Fibroblast of villous mesenchyme (primary cell): ENCODE measurements at places on chromosomes 12 and 14. TPM values are rescaled to one million over a fixed set of nuclear protein-coding genes. Genes with fewer than 3 reads are reported as not detected.

The KRT6B gene
- total RNA-seq = not detected in 2 replicates

The SLC6A12 gene
- not detected in 2 replicates for total RNA-seq

The POTEG gene
- not detected in 2 replicates for total RNA-seq

The GPHN gene
- total RNA-seq = 5.8 and 9.1 TPM in 2 replicates

The PTPRR gene
- 0.64 TPM in 1 of 2 replicates, not detected in the other for total RNA-seq

The EML5 gene
- total RNA-seq = 0.32 and 0.86 TPM in 2 replicates

The NFE2 gene
- under 0.01 and 0.43 TPM in 2 replicates for total RNA-seq

The EIF5 gene
- 122 and 124 TPM in 2 replicates for total RNA-seq

The CBLN3 gene
- 1.7 and 2.3 TPM in 2 replicates for total RNA-seq

DNA sequence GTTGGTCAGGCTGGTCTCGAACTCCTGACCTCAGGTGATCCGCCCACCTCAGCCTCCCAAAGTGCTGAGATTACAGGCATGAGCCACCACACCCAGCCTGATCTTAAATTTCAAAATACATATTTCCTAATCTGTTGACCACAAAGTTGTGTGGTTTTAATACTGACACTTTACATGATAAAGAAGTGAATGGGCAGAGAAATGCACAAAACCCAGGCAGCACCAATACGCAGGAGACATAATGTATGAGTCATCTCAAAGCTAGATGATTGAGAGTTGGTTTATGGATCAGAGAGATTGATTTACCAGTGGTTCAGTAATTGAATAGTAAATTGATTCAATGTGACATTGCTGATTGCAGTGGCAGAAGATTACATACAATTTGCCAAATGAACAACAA is 19.2 kb upstream of the PPP2R5E start:
- peak; percentile 16 for DNase-seq

GRCh38 chr12:15274561-15274967 is 47.7 kb upstream of the PTPRO start:
- peak; percentile 62 for DNase-seq

GRCh38 chr14:76126076-76126475 is 25.6 kb upstream of the GPATCH2L start:
- DNase-seq = no peak

DNA sequence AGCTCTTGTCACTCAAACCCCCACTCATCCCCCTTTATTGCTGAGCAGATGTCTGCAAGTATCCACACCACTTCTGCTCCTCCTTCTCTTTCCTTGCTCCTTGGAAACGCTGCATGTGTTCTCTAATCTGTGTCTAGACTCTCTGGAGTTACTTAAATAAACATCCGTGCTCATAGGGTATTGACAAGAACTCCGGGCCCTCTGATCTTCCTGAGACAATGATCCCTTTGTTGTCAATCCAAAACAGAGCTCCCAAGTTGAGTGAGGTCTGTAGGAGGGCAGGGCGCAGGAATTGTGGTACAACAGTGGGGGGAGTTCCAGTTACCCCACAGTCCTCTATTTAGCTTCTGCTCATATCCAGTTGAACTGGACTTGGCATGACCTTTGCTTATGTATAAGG is 489.0 kb downstream of the SNAPC1 start:
- no peak for DNase-seq

DNA sequence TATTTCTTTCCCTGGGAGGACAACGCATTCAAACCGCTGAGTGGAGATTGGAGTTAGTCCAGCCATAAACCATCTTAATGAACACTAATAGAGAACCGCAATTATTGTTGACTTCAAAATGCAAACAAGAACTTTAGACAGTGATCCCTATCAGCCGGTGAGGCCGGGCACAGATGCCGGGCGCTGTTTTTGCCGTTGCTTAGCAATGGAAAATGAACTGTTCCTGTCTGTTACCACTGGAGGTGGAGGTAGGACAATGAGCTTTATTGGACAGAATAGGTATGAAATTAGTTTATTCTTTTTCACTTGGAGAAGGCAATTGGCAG is 216.8 kb downstream of the TTC8 start:
- no peak for DNase-seq

DNA sequence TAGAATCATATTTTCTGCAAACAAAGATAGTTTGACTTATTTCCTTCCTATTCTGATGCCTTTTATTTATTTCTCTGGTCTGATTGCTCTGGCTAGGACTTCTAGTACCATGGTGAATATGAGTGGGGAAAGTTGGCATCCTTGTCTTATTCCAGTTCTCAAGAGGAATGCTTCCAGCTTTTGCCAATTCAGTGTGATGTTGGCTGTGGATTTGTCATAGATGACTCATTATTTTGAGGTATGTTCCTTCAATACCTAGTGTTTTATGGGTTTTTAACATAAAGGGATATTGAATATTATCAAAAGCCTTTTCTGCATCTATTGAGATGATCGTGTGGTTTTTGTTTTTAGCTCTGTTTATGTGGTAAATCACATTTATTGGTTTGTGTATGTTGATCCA is 139.4 kb upstream of the CNTN1 start:
- no peak for DNase-seq

GRCh38 chr12:56122637-56123036 is 4.6 kb downstream of the ZC3H10 start:
- no peak for DNase-seq

GRCh38 chr12:19205120-19205519 is 75.6 kb downstream of the PLEKHA5 start:
- no peak for DNase-seq

GRCh38 chr12:119949594-119949993 is 39.4 kb upstream of the BICDL1 start:
- DNase-seq = no peak

DNA sequence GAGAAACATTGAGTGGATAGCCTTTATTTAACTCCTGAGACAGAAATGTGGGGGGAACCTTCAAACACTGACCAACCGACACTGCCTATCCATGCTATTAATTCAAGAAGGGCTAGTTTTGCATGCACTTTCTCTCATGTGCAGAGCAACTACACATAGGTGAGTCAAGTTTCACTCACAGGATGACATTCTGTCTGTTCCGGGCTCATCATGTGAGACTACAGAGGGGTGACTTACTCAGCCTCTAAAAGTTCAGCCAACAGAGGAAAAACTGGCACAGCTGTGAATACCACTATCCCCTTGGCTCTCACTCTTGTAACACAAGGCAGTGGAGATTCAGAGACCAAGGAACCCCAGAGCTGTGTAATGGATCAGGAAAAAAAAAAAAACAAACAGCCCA is 13.3 kb downstream of the BEST3 start:
- no peak for DNase-seq

- DNase-seq = no peak
Measured at GRCh38 chr12:61863811-61864210, 396.4 kb upstream of the USP15 start.

DNA sequence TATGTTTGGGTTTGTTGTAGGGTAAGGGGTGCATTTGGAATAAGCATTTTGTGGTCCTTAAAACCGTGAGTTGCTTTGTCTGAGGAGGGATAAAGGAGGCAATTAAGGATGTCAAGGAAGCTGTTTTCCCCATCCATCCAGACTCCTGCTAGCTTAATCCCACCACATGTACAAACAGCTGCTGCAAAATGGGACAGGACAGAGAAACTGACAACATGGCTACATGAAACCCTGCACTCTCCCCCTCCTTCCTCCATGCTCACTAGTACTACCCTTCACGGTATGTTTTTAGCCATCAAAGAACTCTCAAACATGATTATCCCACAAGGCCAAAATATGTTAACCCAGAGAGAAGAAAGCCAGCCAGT is 20.6 kb downstream of the ST8SIA1 start:
- no peak for DNase-seq

GRCh38 chr12:64682572-64683277 is 72.4 kb downstream of the RASSF3 start:
- DNase-seq = peak; percentile 100

DNA sequence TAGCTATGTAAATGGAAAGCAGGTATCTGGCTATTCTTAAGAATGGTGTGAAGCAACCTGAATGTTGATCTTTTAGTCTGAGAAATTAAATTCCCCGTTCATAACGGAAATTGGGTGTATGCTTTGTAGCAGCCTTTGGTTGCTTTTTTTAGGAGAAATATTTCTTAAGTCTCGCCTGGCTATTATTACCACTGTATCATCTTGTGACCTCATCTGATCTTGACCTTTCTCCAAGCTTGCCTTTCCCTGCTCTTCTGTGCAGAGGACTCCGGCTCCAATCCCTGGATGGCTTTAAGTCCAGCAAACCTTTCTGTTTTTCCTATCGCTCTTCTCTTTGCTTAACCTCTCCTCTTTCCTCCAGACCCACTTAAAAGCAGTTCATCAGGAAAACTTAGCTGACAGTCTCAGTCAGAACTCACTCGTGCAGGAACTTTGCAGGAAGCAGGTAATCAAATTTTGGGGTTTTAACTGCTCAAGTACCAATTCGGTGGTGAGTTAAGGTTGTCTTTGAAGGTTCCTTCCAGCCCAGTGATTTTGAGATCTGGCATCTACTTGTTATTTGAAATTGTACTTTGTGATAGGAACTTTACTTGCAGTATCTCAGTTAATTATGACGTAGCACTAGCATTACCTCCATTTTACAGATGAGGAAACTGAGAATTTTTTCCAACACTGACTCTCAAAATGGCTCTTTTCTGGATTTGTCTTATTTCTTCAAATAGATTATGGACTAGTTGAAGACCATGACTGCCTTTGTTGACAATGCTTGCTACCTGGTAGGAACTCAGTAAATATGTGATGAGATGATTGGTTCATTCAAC is 14.1 kb downstream of the PPFIBP1 start:
- no peak for DNase-seq

DNA sequence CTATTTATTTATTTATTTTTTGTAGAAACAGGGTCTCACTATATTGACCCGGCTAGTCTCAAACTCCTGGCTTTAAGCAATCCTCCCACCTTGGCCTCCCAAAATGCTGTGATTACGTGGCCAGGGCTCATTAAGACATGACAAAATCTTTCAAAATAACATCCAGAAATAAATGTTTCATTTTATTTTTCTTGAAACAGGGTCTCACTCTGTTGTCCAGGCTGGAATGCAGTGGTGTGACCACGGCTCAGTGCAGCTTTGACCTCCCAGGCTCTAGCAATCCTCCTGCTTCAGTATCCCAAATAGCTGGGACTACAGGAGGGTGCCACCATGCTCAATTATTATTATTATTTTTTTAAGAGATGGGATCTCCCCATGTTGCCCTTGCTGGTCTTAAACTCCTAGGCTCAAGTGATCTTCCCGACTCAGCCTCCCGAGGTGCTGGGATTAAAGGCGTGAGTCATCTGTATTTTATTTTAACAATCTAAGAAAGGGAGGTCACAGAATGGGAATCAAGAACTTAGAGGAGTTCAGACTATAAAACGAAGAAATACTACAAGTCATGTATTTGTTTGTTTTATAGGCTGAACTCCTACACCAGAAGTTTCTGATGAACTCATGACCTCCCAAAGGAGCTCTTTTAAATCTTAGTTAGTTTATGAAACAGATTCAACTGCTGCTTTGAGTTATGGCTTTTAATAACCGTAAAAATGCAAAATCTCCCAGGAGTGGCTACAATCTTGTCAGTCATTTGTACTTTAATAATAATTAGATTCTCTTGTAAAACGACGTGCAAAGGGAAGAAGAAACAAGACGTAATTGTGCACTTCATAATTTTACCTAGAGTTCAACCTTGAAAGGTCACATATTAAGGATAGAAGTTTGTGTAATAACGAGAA is 2.1 kb upstream of the TMEM263 start:
- peak; percentile 82 for DNase-seq

DNA sequence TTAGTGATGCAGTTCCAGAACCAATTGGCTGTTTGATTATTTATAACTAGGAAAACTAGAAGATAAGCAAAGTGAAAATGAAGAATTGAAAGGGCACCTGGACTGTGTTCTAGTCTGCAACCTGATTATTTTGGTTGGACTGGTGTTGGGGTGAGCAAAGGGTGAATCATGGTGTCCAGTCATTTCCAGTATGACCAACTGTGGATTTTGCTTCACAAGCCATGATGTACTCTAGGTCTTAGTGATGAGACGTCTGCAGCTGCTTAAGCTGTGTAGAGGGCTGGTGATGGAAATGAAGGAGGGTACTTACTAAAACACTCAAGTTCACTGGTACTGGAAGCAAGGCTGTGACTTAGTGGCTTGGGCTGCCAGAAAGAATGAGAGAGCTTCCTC is 193.2 kb upstream of the FRMD6 start:
- peak; percentile 44 for DNase-seq

- DNase-seq = no peak
Measured at GRCh38 chr12:96223411-96224218, 29.4 kb downstream of the ELK3 start.

DNA sequence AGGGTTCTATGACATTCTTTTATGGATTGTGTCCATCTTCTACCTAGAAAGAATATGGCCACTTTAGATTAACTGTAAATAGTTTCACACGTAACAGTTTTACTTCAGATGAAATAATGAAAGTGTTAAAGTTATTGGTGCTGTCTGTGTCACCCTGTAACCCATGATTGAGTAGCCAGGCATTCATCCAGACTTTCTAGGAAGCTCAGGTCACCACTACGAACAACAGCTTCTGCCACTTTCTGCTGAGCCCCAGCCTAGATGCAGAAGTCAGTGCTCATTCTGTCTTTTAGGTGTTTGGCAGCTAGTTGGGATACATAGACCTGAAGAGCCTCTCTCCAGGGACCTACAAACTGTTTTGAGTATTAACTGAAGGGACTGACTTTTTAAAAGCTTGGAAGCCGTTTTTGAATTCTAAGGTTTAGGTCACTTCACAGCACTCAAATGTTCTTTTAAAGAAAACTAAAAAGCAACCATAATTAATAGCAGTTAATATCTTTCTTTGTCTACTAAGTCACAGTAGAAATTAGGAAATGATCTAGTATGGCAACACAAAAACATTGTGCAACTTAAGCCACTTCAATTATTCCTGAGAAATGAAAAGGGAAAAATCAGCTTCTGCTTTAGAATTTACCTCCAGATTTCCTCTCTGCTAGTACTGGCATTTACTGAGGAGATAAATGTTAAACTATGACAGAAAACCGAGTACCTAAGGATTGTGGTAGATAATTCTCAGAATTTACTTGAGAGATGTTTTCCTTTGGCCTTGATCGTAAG is 266.9 kb downstream of the CCDC91 start:
- DNase-seq = no peak

DNA sequence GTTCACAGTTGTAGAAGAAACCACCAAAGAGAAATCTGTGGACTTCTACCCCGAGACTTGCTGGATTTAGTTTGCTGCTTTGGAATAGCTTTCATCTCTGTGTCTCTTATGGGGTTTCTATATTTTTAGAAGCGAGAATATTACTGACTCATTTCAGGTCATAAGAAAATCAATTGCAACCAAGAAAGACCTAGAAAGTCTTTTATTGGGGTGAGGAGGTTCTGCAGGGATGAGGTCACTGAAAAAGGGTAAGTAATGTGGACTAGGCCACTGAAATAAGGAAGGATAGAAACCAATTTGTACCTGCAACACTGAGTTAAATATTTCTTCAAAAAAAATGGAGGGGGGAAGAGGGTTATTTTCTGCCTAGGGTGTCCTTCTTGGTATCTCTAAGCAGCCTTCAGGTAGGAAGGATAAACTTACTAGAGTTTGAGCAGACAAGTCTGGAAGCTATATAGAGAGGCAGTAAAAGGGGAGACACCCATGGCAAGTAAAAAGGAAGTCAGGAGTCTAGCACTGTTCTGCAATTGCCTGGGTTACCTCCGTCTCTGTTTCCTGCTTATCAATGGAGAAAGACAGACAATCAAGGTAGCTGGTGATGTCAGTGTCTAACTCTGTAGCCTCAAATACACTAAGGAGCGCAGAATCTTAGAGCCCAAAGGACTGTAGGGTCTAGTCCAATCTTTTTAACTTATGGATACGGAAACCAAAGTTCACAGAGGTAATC is 19.6 kb upstream of the KERA start:
- no peak for DNase-seq
